ENCODE measurements at places on chromosomes 3 and 15.

DNA sequence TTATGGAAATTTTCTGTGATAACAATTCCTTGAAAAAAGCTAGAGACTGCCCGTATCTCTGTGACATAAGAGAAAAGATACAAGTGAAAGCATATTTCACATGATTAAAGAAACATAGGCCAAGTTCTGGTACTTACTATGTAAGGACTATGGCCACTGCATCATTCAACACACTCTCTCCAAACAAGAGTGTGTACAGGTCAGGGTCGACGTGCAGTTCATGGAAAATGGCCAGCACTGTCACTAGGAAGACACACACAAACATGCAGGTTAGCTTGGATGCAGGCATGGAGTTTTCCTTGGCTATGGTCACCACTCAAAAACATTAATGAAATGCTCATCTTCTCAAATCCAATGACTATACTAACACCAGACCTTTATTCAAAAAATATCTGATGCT lies 196.2 kb downstream of the SLC9A9 start:
- DNase-seq = no peak

DNA sequence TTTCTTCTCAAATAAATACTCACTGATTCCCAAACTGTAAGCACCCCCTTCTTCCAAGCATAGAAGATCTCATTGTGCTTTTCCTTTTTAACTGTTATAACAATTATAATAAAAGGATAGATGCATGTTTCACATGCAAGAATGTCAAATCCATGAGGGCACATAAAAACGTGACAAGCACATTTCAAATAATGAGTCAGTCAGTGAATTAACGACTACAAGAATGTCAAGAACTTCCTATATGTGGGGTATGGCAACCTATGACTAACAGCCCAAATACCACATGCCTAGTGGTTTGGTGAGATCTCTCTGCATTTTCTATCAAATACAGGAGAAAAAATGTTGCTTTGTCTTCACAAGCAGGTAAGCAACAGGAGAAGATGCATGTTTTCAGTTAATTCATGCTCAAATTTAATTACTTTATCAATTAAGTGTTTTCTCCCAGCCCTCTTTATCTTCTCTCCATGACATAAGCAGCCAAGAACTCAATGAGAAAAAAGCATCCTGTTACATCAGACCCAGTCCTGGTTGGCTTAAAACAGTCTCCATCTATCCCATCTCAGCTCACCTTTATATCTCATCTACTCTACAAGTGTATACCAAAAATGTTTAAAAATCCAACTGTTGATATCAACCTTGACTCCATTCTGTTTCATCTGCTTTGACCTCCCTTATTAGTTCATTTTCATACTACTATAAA lies 181.5 kb upstream of the LMCD1 start:
- no peak for DNase-seq

DNA sequence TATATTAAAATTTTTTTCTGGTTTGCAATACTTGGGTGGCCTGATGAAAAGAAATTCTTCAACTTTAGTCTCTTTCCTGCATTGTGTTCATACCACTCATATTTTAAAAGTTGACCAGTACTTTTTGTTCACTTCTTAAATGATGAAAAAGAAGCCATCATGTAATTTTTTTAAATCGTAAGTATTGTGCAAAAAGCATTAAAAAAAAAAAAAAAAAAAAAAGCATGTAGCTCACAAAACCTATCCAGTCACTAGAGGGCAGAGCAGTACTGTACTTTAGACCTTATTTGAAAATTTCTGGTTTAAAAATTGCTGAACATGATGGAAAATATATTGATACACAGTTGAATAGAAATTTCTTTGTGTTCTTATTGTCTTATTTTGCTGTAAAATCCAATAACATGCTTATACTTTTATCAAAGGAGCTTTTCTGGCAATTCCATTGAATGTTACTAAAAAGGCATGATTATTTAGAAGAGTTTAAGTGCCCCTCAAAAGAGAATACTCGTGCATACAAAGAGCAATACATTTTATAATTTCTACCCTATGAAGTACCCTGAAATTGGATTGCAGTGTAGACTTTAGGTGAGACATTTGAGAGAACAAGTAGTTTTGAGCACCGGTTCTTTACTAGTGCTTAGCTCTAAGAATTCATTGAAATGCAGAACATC lies 137.7 kb downstream of the BBX start:
- DNase-seq = no peak

GRCh38 chr3:13684350-13684749 lies 135.4 kb downstream of the FBLN2 start:
- DNase-seq = no peak

- no peak for DNase-seq
Measured at GRCh38 chr3:124293584-124293983, 301.7 kb upstream of the ROPN1 start.

GRCh38 chr3:87691109-87691508 lies 367.7 kb downstream of the CGGBP1 start:
- no peak for DNase-seq

DNA sequence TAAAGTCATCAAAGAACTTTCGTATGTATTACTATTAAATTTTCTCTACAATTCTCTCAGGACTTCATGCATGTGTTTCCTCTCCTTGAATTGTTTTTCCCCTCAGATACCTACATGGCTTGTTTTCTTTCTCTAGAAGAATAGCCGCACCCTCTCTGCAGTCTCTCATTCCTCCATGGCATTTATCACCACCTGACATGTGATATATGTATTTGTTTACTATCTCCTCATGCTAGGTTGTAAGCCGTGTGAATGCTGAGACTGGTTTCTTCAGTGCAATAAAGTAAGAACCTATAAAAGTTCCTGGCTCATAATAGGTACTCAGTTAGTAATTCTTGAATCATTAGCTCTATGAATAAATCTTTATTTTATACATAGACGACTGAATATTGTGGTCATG lies 149.2 kb downstream of the CNTN4 start:
- DNase-seq = no peak

DNA sequence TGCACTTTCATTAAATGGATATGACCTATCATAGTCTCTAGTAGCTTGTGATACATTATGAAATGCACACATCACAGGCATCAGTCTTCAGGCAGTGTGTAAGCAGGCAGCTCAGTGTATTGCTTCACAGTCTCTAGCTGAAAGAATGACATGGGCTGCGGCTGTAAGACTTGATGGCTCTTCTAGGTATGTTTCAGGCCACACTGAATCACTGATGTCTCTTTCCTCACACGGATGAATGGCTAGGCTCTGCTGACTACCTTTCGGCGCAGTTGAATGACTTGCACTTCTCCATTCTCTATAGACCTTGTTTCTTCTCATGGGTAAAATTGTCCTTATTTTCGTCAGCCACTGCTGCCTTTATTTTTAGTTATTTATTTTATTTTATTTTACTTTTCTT lies 15.4 kb downstream of the APH1B start:
- DNase-seq = no peak

DNA sequence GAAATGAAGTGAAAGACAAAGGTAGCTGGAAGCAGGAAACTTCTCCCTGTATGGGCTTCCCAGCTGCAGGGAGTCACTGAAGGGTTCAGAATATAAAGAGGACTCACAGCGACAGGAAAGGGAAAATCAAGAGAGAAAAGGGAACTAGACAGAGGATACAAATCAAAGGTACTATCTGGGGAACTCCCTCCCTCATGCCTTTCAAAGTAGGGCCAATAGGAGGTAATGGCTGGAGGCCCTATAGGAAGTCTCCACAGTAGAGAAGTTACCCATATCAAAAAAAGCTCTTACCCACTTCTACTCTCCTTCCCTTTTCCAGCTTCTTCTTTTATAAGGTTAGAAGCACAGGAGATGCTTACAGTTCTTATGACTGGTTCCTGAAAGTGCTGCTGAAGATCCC lies 43.5 kb downstream of the FMN1 start:
- no peak for DNase-seq

GRCh38 chr3:49219132-49219531 lies 47.7 kb downstream of the KLHDC8B start:
- no peak for DNase-seq

GRCh38 chr15:29665444-29666003 lies 156.7 kb downstream of the TJP1 start:
- DNase-seq = no peak

- DNase-seq = no peak
Measured at GRCh38 chr3:71616571-71617021, 33.1 kb upstream of the FOXP1 start.

DNA sequence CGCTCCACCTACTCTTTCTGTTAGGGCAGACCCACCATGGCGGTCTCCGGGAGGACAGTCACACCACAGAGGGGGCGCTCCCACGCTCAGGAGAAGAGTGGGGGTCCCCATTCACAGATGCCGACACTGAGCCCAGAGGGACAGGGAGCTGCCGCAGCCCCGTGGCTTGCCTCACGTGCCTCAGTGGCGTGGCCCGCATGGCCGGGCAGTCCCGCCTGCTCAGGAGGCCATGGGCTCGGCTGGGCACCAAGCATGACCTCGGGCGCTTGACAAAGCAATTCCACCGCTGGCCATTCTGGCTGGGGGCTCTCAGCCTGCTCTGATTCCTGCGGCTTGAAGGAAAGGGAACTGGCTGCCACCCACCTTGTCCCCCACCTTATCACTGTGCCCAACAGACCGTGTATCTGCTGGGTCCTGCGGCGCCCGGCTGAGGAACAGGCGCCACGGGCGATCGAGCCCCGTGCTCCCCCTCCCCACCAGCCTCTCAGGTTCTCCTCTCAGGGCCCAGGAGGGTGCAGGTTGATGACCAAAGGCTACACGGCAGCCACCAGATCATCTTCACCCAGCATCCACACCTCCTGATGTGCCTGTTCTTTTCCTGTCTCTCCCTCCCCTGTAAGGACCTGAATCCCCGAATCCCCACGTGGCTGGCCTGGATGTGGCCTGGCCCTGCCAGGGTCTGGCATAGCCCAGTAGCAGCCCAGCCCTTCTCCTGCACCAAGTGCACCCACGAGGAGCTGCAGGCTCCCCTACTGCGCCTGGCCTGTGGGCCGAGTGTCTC lies 20.7 kb downstream of the CYFIP1 start:
- DNase-seq = no peak

- no peak for DNase-seq
Measured at GRCh38 chr3:14119651-14120050, 5.0 kb downstream of the CHCHD4 start.

DNA sequence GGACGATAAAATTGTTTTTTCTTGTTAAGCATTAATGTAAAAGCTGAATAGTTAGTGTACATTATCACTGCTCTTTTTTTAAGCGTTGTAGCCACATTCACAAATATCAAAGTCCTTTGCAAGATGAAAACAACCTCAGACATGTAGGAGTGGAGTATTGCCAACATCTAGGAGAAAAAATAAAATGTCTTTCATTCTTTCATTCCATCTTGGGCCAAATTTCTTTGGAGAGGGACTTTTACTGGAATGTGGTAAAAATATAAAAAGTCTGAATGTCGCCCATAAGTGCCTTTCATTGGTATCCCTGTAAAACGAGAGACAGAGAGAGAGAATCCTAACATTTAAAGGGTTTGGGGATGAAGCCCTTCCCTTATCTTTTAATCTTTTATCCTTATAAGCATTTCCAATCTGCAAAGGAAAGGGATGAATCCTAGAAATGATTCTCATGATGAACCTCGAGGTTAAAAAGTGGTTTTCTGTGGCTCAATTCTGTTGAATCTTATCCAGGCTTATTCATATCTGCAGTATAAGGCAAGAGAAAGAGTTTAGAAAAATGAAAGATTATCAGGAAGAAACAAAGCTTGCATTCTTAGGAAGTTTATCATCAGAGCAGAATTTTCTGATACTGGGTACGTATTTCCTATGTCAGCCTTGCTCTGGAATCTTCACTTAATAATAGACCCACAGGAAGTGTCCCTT lies 1031.7 kb downstream of the MCTP2 start:
- DNase-seq = no peak

DNA sequence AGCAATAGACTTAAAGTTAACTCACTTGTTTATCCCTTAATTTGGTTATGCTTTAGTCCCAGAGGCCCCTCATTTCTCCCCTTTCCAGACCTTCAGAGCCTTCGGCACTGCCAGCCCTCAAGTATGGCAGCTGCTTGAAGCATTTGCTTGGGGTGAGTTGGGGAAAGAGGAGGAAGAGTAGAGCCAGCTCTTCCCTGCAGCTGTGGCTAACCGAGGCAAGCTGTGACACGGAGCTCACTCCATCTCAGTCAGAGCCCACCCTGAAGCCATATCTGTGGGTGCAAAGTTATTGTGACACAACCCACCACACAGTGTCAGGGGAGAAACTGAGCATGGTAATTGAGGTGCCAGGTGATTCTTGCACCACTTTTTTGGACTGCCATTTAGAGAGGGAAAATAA lies 66.1 kb downstream of the FILIP1L start:
- no peak for DNase-seq
